ENCODE measurements at places on chromosomes 7 and 10.

DNA sequence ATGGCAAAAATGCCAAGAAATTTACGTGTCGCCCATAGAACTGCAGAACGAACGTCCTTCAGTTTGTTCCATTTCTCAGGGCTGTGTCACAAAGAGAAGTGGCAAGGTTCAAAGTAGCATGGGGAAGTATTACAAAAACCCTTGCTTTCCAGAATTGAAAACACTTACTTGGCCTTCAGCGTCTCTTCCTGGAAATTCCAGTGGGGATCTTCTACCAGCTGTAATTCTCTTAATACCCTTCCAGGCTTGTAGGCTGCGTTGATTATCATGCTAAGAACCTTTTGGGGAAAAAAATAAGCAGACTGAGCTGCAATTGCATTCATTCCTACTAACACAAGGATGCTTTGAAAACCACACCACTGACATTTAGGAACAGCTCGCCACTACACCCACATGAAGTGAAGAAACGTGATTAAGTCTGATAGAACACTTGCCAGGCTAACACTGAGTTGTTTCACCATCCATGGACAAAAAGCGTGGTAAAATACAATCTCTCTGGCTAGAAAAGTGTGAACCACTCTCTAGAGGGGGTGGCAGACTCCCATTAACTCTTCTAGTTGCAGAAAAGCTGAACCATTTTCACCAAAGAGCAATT lies 222.3 kb downstream of the SFMBT2 start:
- DNase-seq: no peak

DNA sequence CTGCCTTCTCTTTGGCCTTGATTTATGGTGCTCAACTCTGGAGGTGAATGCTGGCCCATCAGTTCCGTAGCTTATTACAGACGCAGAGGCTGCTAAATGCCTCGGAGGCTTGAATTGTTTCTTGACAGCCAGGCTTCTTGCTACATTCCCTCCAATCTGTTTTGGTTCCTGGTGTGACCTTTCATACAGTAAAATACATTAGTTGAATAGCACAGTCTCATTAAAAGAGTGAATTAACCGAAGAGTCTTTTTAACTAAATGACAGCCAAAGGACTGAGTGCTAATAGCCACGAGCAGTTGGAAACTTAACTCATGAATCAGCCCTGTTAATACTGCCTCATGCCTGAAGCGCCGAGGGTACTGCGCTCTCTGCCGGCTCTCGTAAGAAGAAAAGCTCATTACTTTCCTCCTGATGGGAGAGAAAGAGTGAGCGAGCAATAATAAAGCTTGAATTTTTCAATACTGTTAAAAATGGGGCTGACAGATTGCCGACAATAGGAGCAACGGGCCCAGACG lies 236.4 kb upstream of the GPR26 start:
- DNase-seq: no peak

- no peak for DNase-seq
These were observed 60.6 kb downstream of the ACADSB start for GRCh38 chr10:123069246-123069986.

DNA sequence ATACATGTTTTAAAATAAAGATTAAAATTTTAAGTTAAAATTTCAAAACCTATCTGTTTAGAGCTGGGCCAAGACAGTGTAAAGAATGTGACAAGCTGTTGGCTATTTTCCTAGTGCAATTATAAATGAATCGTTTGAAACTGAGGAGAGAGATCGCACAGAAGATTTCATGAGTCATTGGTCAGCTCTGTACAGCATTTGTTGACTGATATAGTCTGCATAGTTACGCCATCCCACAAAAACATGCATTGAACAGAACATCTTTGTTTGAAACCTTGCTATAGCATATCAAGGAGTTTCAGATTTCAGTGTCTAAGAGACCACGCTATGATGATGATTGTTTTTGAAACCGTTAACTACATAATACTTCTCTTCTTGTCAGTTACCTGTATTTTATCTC lies 1.3 kb upstream of the C10orf67 start:
- DNase-seq: peak; percentile 80

- no peak for DNase-seq
These were observed 312.7 kb downstream of the ADARB2 start for GRCh38 chr10:1424648-1425047.

DNA sequence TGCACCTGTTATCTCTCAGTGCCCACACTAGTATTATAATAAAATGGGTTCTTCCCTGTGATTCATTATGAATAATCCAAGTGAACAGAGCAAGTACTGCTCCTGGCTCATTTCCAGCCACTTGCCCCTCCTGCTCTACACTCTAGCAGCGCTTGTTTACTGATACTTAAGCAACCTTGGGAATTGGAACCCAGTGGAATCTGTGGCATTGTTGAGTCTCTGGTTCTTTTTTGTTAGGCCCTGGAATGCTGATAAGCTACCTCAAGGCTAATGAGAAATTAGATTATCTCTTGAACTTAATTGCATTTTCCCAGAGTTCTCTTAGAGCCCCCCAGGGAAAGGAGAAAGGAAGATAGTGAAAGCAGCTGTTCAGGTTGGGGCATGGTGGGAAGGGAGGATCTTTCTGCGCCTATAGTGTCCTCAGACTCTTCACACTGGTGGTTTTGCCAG lies 34.0 kb downstream of the PRKAR2B start:
- no peak for DNase-seq

DNA sequence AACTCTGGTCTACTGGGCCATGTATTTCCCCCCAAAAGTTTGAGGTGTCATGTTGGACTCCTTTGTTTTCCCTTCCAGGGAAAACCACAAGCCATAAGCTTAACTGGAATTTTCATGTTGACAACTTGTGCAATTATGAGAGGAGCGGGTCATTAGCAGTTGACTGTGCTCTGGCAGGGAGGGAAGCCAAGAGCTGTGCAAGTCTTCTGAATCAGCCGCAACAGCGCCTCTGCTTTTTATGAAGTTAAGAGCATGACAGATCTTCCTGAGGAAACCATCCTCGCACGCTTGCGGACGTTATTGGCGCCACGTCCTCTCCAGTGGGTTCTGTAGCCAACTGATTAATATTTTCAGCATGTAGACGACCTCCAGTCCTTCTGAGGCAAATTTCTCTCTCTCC lies 148.7 kb upstream of the MKI67 start:
- peak; percentile 1 for DNase-seq

DNA sequence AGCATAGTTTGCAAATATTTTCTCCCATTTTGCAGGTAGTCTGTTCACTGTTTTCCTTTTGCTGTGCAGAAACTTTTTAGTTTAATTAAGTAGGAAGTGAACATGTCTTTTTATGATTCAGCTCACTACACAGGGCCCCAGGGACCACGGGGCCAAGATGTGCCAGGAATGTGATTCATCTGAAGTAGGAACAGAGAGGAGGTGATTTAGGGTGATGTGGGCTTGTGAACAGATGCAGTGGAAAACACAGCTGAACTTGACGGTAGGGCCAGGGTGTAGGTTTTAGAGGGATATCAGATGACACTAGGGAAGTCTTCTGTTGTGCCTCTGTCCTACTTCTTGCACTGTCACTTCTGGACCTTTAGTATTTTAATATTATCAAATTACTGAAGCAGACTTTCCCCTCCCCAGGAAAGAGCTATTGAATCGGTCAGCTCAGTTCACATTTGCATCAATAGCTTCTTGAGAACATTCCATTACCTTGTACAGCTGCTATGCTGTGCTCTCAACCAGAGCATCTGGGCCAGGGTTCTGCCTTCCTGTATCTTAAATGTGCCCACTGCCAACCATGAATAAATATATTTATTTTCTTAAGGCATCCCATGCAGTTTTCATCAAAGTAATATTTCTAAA lies 96.9 kb downstream of the OSBPL3 start:
- DNase-seq: peak; percentile 60

- DNase-seq: no peak
These were observed 167.3 kb upstream of the MYO3A start for GRCh38 chr10:25766687-25767221.

DNA sequence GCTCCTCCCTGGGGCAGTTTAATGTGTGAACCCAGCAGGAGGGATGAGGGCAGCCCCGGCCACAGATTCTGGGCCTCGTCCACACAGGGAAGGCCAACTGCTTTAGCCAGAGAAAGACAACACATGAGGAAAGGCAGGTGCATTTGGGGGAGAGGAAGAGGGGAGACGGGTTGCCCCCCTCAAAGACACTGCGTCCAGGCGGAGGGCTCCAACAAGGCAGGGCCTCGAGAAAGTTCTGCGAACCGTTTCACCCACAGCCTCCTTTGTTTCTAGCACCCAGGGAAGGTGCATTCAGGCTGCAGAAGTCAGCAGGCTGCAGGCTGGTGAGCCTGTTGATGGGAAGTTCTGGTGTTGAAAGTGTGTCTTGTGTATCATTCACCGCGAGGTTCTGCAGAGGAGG lies 10.1 kb downstream of the FOXL3 start:
- no peak for DNase-seq

GRCh38 chr7:149217570-149217969 lies 21.9 kb upstream of the ZNF212 start:
- no peak for DNase-seq

DNA sequence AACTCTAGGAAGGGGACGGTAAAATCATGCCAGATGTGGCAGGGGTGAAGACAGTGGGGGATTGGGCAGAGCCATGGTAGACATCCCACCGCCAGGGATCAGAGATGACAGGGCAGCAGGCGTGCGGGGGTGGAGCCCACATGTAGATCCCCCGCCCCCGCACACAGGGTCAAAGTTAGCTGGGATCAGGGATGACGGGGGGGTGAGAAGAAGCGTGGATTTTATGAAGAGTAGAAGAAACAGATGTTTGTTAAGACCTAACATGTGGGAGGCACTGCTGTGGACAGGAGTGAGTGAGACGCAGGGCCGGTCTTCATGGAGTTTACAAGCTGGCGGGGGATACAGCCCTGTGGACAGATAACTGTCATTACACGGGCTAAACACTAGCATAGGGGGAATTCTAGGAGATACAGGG lies 154.0 kb upstream of the KLF14 start:
- peak; percentile 46 for DNase-seq

- DNase-seq: no peak
These were observed 102.1 kb upstream of the ABCB5 start for GRCh38 chr7:20513341-20513740.

- DNase-seq: no peak
These were observed 551.8 kb upstream of the NRP1 start for GRCh38 chr10:33886299-33886698.

DNA sequence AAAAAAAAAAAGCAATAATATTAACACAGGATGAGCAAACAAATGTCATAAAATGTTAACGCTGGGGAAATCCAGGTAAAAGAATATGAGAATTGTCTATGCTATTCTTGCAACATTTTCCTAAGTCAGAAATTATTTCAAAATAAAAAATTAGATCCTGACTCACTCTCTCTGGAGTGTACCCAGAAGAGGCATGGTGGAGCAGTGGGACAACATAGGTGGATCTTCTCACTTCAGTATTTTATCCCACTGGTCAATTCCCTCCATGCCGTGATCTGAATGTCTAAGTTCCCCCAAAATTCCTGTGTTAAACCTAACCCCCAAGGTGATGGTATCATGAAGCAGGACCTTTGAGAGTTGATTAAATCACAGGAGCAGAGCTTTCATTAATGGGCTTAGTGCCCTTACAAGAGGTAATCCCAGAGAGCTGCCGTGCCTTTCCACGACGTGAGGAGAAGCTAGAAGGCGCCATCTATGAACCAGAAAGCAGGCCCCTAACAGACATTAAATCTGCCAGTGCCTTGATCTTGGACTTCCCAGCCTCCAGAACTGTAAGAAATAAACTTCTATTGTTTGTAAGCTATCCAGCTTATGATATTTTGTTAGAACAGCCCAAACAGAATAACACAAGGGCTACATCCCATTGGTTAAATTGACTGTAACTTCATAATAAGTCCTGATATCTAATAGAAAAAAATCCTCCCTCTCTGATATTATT lies 35.2 kb downstream of the USP6NL start:
- DNase-seq: no peak
